ENCODE measurements at places on chromosomes 6 and 20.
A peak's percentile ranks its signal among the peaks of the same experiment; 100 is the strongest.

DNA sequence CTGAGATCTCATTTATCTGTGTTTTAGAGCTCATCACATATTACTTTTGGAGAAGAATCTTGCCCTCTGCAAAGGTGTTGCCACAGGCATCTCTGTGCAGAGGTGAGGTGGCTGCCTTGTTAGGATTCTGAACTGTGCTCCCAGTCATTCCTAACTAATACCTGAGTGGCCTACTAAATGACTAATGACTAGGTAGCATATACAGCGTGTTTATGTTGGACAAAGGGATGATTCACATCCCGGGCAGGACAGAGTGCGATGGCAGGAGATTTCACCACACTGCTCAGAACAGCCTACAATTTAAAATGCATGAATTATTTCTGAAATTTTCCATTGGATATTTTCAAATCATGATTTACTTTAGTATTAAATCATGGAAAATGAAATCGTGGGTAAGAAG lies 23.1 kb upstream of the CGA start:
- no peak for DNase-seq

- DNase-seq, result no peak
Measured at GRCh38 chr6:133544419-133544818, 303.3 kb downstream of the EYA4 start.

- DNase-seq, result no peak
Measured at GRCh38 chr6:11185204-11185842, 47.1 kb downstream of the NEDD9 start.

- DNase-seq, result no peak
Measured at GRCh38 chr6:36035225-36035624, 7.6 kb downstream of the MAPK14 start.

GRCh38 chr20:58482416-58482815 lies 32.8 kb downstream of the APCDD1L start:
- no peak for DNase-seq

DNA sequence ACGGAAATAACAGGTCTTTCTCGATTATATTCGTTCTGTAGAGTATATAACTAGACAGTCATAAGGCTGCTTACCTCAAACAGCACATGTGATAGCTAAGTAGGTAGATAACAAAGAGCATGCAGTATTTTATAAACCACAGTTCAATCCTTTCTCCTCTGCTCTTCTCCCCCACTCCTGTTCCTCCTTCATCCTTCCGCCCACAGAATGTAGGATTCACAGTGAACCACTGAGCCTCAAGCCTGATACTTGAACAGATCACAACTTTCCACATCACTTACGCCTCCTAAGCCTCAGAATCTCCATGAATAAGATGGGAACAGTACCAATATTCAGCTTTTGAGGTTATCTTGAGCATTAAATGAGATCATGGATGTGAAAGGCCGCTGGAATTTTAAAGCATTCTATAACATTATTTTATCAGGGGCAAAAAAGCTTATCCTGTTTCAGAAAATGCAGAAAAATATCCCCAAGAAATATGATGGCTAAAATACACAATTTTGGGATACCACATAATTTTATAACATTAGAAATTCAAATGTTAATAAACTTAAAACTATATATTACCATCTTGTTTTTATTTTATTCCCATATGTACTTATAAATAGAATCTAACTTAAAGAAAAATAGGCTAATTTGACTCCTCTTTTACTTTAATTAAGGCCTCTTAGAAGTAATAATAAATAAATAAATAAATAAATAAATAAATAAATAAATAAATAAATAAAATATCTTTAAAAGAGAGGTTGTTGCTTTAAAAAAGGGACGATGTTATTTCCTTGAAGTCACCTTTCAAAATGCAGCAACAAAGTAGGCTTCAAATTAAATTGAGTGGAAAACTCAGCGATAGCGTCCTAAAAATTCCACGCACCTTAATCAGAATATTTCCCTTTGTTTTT lies 33.4 kb downstream of the MTFR2 start:
- no peak for DNase-seq

GRCh38 chr20:41178904-41179432 lies 41.6 kb downstream of the PLCG1 start:
- DNase-seq, result peak; percentile 97

GRCh38 chr6:18102783-18103509 lies 19.5 kb downstream of the NHLRC1 start:
- DNase-seq, result no peak

GRCh38 chr6:56364431-56364826 lies 117.0 kb upstream of the COL21A1 start:
- no peak for DNase-seq

- no peak for DNase-seq
Measured at GRCh38 chr20:58945965-58946631, 35.0 kb upstream of the NELFCD start.

DNA sequence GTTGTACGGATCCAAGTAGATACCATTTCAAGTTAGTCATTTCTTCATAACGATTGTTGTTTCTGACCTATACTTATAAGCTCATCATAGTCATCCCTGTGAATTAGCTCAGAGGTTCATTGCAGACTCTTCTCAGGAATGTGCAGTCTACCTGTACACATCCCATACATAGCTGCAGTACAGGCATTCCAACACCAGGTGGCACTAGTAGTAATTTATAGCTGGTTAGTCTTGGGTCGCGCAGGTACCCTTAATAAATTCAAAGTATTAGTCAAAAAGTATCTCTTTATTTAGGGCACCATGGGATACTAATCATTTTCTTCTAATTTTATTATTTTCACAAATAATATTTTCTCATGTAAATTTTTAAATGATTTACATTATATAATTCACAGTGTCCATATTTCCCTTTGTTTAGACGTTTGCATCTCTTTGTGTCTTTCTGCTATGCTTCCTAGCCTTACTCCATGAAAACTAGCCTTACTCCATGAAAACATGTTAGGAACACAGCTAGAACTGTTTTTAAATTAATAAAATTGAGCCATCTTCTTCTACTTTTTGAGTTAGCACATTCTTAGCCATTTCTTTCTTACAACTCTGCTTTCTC lies 128.6 kb upstream of the FAM83B start:
- DNase-seq, result peak; percentile 70

DNA sequence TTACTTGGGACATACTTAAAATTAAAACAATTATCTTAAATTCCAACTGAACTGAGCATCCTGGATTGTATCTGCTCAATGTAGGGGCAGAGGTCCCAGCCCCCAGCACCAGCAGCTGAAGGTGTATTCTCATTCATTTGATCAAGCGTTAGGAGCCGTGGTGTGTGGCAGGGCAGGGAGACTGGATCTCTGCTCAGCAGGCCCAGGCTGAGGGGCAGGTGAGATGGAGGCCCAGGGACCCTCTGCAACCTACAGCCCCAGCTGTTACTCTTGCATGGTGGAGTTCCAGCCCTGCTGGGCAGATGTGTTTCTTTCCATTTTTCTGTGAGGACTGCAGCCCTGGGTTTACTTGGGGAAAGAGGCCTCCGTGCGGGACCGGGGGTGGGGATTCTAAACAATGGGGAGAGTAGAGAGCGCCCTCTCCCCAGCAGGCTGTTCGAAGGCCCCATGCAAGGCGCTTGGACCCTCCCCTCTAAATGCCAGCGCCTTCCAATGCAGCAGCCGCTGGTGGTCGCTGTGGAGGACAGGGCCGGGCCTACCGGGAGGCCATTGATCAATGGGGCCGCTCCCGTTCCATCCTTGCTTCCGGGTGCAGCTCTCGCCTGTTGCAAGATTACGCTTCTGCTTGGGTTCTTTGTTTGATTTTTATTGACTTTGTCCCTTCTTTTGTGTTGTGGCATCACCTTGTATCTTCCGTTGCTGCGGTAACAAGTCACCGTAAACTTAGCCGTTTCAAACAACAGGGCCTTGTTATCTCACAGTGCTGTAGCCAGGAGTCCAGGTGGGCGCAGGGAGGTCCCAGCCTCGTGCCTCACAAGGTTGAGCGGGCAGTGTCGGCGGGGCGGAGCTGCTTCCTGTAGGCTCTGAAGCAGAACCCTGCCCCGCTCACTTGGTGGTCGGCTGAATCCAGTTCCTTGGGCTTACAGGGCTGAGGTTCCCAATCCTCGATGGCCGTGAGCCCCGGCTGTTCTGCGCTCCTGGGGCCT lies 134.8 kb upstream of the PHACTR3 start:
- peak; percentile 53 for DNase-seq

- DNase-seq, result peak; percentile 71
Measured at GRCh38 chr20:32819992-32820697, 391 bp downstream of the MAPRE1 start.

DNA sequence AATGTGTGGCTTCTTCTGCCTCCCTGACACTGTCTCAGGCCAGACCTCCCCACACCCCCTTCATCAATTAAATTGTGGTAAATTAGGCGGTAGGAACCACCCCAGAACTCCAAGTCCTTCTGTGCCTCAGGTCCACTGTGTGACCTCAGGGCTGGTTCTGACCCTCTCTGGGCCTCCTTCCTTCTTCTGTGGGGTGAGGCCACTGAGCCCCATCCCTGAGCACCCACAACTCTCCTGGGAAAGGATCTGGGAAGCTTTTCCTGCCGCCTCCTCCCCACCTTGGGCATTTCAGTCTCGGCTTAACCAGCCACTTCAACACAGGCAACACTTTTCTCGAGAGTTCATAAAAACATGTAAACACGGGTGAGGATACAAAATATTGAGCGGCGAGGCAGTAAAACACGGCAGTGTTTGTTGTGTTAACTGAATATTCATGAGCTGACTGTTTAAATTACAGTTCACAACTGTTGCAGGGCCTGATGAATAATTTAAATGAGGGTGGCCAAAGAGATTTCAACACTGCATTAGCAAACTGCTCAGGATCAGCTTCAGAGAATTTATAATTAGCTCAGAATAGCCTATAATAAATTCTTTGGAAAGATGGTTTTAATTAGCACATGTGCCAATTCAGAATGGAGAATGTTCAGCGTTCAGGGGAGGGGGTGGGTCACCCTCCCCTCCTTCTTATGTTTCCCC lies 112.1 kb downstream of the TOX2 start:
- DNase-seq, result no peak

- no peak for DNase-seq
Measured at GRCh38 chr6:103198386-103198785, 1661.3 kb downstream of the HACE1 start.

DNA sequence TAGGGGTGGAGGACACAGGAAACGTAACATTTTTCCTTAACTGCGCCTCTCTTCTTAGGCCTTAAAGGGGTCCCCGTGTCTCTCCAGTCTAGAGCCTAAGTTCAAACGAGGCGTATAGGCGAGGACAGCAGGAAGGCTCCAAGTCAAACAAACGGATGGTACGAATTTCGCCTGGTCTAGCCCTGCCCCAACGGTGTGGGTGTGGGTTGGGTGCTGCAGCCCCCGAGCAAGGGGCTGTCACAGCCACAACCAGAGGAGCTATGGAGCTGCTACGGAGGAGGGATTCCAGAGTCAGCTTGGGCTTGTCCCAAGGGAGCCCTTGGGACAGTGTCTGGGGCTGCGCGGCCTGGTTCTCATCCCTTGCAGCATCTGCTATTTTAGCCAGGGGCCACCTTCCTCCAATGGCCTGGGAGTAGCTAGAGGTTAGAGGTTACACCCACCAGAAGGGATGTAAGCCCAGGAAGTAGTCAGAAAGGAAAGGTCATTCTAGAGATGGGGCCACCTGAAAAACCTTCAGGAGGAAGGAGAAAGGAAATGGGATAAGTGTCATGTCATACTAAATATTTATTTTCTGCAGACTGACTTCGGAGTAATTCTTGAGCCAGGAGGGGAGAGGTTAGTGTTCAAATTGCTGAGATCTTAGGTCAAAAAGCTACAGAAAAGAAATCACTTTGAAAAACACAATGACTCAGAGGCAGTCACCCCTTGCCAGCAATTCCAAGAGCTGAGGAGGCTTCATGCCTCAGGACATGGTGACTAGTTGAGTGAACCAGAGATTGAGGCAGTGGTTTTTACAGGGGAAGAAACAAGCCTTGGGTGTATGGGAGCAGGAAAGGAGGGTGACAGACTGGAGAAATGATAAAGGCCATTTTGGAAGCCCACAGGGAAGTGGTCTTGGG lies 21.7 kb downstream of the VPS52 start:
- no peak for DNase-seq

DNA sequence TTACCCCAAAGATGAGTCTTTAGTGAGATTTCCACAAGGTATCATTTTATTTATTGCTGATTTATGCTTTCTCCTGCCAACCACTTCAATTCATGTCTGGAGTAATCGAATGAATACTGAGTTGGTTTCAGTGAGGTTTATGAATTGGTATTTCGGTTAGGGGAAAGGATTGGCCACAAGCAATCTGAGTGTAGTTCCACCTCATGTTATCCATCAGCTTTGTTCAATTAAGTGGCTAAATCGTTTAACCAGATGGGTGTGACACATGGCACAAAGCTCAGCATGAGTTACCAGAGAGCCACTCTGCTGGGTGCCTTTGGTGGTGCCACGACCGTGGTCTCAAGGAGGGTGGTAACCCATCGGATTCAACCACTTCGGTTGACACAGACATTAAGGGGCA lies 148.2 kb downstream of the FNDC1 start:
- no peak for DNase-seq

DNA sequence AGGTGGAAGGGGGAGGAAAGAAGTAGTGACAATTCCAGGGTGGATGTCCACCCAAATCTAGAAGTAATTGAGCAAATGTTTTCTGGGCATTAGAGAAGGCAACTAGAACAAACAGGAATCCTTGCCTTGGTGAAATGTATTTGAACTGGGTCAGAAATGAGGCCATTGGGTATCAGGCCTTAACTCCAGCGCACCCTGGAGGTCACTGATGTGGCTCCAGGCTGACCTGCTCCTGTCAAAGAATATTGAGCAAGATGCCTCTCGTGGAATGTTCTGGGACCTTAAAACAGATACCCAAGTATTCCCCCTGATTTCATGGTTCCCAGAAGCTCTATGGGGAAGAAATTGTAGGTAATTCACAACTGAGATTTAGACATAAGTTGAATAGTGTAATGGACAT lies 6.9 kb downstream of the HLA-DPB1 start:
- no peak for DNase-seq

- peak; percentile 41 for DNase-seq
Measured at GRCh38 chr20:20010639-20011500, 6.3 kb upstream of the NAA20 start.

DNA sequence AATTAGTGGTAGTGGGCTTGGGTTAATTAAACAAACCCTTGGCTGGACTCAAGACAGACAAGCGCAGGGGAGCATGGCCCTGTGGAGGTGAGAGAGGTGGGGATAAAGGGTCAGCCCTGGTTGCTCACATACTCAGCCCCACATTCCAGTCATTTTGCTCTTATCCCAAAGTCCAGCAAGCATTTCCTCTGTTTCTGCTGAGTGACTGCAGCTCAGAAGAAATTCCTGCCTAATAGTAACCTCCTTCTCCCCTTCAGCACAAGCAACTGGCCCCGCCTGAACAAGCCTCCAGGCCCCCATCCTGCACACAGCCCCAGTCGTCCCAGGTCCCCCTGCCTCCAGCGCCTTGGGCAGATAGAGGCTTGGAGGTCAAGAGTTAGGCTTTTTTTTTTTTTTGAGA lies 3.6 kb upstream of the TFEB start:
- DNase-seq, result no peak

GRCh38 chr6:99091985-99092384 lies 144.2 kb upstream of the FBXL4 start:
- no peak for DNase-seq

- no peak for DNase-seq
Measured at GRCh38 chr6:133632206-133632605, 256.7 kb upstream of the TCF21 start.

GRCh38 chr6:170072246-170072645 lies 218.6 kb downstream of the DLL1 start:
- no peak for DNase-seq
